SJCRH30 (cell line): ENCODE measurements at places on chromosomes 3 and 15. TPM values are rescaled to one million over a fixed set of nuclear protein-coding genes. Genes with fewer than 3 reads are reported as not detected.

The RSL24D1 gene
- 134 and 140 TPM in 2 replicates for total RNA-seq

The MBNL1 gene
- 72.3 and 90.5 TPM in 2 replicates for total RNA-seq

The SLC25A36 gene
- total RNA-seq, result 103 and 117 TPM in 2 replicates

The CLASP2 gene
- 37.4 and 45.2 TPM in 2 replicates for total RNA-seq

The ADGRG7 gene
- total RNA-seq, result not detected in 2 replicates

The RBM5 gene
- 75.6 and 98.5 TPM in 2 replicates for total RNA-seq

The TMC3 gene
- 0.06 TPM in 1 of 2 replicates, not detected in the other for total RNA-seq

The TTLL3 gene
- total RNA-seq, result 7.0 and 14.9 TPM in 2 replicates

The CCNB2 gene
- 193 and 201 TPM in 2 replicates for total RNA-seq

The DNAJC19 gene
- total RNA-seq, result 23.2 and 31.7 TPM in 2 replicates

The MUC13 gene
- total RNA-seq, result not detected in 2 replicates

The C3orf85 gene
- total RNA-seq, result not detected in 2 replicates

The GOLGA6L10 gene
- total RNA-seq, result 0.10 TPM in 1 of 2 replicates, not detected in the other

The RHOV gene
- total RNA-seq, result 0.61 and 0.84 TPM in 2 replicates

The CLDN18 gene
- not detected in 2 replicates for total RNA-seq

The SCAMP5 gene
- 13.5 and 14.4 TPM in 2 replicates for total RNA-seq

The TNNC1 gene
- total RNA-seq, result 8.5 and 10.5 TPM in 2 replicates

The EOMES gene
- total RNA-seq, result not detected in 2 replicates

The RASGRP1 gene
- total RNA-seq, result 1.4 and 1.9 TPM in 2 replicates

The DZIP1L gene
- 11.0 and 19.7 TPM in 2 replicates for total RNA-seq

The TRAT1 gene
- total RNA-seq, result 0.08 TPM in 1 of 2 replicates, not detected in the other

The OXTR gene
- 1.1 and 1.7 TPM in 2 replicates for total RNA-seq

The SAMMSON gene
- 0.08 TPM in 1 of 2 replicates, not detected in the other for total RNA-seq

The CNBP gene
- 449 and 480 TPM in 2 replicates for total RNA-seq

The MYZAP gene
- 13.0 and 15.9 TPM in 2 replicates for total RNA-seq

The NPAP1 gene
- total RNA-seq, result not detected in 2 replicates

The COPG1 gene
- 87.3 and 89.5 TPM in 2 replicates for total RNA-seq

The GOLGA8Q gene
- 0.18 TPM in 1 of 2 replicates, not detected in the other for total RNA-seq

The SLC38A3 gene
- 1.4 and 2.9 TPM in 2 replicates for total RNA-seq

The PIF1 gene
- total RNA-seq, result 21.6 and 22.3 TPM in 2 replicates

The SLCO2A1 gene
- not detected in 2 replicates for total RNA-seq

The GRIP2 gene
- total RNA-seq, result 0.57 and 0.96 TPM in 2 replicates

The TGM4 gene
- total RNA-seq, result not detected in 2 replicates

The IQCF5 gene
- not detected in 2 replicates for total RNA-seq

The CCR9 gene
- not detected in 2 replicates for total RNA-seq

The GPR149 gene
- total RNA-seq, result not detected in 2 replicates

The SLC15A2 gene
- 0.79 and 0.86 TPM in 2 replicates for total RNA-seq

The GPR62 gene
- total RNA-seq, result not detected in 2 replicates

The OR5H1 gene
- not detected in 2 replicates for total RNA-seq

The GHRL gene
- total RNA-seq, result not detected in 2 replicates

The ROBO2 gene
- 14.0 and 14.3 TPM in 2 replicates for total RNA-seq

The SLC28A1 gene
- not detected in 2 replicates for total RNA-seq

The GOLGA6B gene
- not detected in 2 replicates for total RNA-seq

The GP5 gene
- total RNA-seq, result not detected in 2 replicates

The GASK1A gene
- total RNA-seq, result not detected in 2 replicates

The GCNT3 gene
- total RNA-seq, result 0.08 TPM in 1 of 2 replicates, not detected in the other

The ATP2B2 gene
- total RNA-seq, result not detected in 2 replicates

The ANKRD34C gene
- total RNA-seq, result not detected in 2 replicates

The CSPG4 gene
- 10.4 and 11.1 TPM in 2 replicates for total RNA-seq

The ATP10A gene
- 1.5 and 1.7 TPM in 2 replicates for total RNA-seq

The ITIH1 gene
- total RNA-seq, result 0.04 TPM in 1 of 2 replicates, not detected in the other

The DHFR2 gene
- total RNA-seq, result 3.4 TPM in 2 replicates

The COPS2 gene
- 85.8 and 103 TPM in 2 replicates for total RNA-seq

The CFAP44 gene
- 3.1 and 5.0 TPM in 2 replicates for total RNA-seq

The CYP19A1 gene
- not detected in 2 replicates for total RNA-seq
